Fibroblast of lung (primary cell): ENCODE measurements at places on chromosomes 5 and 9. TPM values are rescaled to one million over a fixed set of nuclear protein-coding genes. Genes with fewer than 3 reads are reported as not detected.

Gene DBH
- not detected in 2 replicates for total RNA-seq

DNA sequence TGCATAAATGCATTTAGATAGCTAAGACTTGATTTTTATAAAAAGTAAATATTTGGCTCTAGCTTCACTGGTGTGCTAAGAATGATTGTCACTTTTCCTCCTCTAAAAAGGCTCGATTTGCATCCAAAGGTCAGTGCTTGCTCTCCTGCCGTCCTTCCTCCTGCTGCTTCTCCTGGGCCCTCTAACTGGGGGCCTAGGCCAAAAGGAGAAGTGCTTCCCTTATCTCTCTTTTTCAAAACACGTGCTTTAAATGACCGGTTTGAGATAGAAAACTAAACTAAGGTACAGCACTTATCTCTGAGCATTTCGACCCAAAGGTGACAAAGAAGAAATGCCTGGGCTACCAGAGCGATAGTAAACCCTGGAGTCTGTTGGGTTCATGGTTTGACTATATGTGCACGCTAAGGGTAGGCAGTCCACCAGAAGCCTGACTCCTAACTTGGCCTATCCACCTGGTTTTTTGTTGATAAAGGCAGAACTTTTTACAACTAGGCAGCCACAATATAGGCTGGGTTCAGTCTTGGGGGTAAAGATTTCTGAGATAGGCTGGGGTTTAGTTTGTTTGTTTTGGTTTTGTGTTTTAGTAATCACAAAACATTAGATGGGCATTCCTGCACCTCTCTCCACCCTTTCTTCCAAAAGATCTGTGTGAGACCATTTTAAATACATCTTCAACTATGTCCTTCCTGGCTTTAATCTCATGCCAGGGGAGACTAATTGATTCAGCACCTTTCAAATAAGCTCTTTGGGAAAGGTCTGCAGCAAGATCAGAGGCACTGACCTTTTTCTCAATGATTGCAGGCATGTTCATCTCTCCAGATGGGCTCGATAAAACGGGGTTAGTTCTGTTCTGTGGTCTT, 3.8 kb downstream of the NR2F1-AS1 start:
- DNase-seq: no peak

GRCh38 chr5:1826235-1826980, 25.2 kb downstream of the NDUFS6 start:
- DNase-seq: no peak

- no peak for DNase-seq
Observed at GRCh38 chr5:10447041-10447440, 5.4 kb downstream of the ROPN1L start.

- peak; percentile 69 for DNase-seq
Observed at GRCh38 chr9:131709771-131710431, 30.0 kb downstream of the RAPGEF1 start.
